ENCODE measurements at places on chromosomes 2 and 18.

- DNase-seq = no peak
These were observed 144.9 kb upstream of the HAAO start for GRCh38 chr2:42937171-42937875.

DNA sequence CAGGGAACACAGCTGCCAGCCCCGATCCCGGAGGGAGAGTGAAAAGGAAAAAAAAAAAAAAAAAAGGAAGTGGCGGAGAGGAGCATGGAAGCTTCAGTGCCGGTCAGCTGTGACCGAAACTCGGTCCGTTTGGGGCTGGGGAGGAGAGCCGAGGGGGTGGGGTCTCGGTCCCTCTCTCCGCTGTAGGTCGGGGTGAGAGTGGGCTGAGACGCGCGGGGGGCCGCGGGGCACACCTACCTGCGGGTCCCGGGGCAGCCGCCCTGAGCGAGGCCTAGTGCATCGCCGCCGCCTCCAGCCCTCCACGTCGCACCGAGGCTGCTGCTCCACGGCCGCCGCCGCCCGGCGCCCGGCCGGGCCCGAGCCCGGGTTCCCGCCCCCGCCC is 536 bp downstream of the VPS54 start:
- DNase-seq = peak; percentile 5

- DNase-seq = no peak
These were observed 83.9 kb upstream of the RAB6C start for GRCh38 chr2:129895526-129896082.

DNA sequence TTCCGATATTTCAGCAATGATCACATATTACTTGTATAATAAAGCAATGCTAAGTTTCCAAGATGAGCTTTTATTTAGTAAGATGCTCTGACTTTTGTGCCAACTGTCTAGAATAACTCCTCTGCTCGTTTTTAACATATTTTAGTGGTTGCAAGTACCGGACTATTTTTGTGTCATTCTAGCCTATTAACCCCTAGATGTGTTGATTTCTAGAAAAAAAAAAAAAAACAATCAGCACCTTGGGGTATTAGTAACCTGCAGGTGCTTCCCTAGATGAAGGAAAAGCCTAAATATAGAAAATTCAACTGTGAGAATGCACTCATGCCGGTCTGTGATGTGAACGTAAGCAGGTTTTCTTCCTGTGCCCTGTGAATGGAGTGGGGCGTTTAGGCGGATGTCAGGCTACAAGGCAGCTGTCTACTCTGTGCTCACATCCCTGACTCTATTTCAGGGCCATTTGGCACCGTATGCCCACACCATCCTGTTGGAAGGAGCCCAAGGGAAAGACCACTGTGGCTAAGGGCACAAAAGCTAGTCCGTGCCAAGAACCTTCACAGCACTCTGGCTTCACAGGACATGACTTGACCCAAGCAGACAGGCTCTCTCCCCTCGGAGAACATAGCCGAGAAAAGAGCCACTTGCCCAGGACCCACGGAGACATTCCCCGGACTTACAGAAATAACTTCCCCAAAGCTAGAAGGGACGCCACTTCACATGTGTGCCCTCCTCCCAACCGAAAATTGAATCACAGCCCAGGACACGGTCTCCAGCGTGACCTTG is 60.9 kb upstream of the AGAP1 start:
- no peak for DNase-seq

DNA sequence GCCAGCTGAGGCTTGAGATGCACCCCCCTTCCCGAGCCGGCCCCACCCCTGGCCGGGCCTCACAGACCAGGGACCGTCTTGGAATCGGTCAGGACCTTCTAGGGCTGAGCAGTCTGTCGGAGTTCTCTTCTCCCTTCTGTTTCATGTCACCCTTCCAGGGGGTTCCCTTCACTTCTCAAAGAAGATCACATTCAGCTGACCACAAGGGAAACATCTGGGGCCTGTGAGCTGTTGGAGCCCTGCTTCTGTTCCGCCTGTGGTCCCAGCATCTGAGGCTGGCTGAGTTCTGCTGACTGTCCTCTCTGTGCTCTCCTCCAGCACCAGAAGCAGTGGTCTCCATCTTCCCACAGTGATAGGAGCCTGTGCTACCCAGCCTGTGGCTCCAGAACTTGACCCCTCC is 106.5 kb downstream of the SEPTIN10 start:
- DNase-seq = no peak

DNA sequence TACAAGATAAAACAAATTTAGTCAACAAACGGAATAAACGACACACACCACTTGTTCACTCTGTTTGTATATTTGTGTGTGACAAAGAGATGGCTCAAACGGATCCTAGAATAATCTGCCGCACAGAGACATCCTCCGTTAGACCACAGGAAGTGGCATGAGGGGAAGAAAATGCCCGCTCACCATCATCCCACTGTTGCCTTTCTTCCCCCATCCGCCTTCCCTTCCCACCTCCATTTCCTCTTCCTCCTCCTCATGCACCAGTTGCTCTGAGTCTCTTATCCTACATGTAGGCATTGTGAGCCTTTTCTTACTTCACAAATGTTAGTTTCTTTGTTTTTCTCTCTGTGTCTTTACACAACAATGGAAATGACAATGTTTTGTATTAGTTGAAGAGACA is 228.5 kb upstream of the SMIM21 start:
- DNase-seq = no peak

GRCh38 chr2:217972490-217972889 is 30.3 kb downstream of the TNS1 start:
- no peak for DNase-seq

- no peak for DNase-seq
These were observed 157.1 kb downstream of the MC4R start for GRCh38 chr18:60215432-60215831.

DNA sequence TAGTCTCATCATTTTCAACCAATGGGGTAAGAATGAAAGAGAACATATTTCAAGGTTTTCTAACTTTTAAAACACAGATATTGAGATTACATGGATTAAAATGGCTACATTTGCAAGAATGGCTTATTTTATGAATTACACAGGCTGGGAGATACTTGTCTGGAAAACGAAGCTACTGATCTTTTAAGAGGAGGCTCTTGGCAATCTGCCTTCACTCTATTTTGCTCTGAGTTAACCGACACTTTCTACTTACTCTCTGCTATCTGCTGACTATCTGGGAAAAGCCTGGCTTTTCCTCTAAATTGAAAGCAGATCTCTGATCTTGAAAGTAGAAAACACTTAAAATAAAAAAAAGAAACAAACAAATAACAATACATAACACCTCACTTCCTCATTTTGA is 325.4 kb upstream of the LINC00305 start:
- no peak for DNase-seq

DNA sequence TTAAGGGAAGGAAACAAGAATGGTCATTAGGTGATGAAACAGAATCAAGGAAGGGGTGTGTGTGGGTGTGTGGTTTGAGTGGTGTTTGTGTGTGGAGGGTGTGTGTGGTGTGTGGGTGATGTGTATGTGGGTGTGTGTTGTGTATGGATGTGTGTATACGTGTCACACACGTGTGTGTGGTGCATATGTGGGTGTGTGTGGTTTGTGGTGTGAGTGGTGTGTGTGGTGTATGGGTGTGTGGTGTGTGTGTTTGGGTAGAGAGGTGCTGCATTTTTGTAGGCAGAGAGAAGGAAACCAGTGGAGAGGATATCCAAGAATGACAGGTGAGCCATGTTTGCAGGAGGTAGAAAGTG is 1.1 kb upstream of the CEP192 start:
- no peak for DNase-seq

- peak; percentile 82 for DNase-seq
These were observed 226.0 kb downstream of the AGPS start for GRCh38 chr2:177618255-177619253.

GRCh38 chr2:137693534-137693933 is 270.7 kb upstream of the HNMT start:
- no peak for DNase-seq
